ENCODE measurements at places on chromosomes 7 and 10.

DNA sequence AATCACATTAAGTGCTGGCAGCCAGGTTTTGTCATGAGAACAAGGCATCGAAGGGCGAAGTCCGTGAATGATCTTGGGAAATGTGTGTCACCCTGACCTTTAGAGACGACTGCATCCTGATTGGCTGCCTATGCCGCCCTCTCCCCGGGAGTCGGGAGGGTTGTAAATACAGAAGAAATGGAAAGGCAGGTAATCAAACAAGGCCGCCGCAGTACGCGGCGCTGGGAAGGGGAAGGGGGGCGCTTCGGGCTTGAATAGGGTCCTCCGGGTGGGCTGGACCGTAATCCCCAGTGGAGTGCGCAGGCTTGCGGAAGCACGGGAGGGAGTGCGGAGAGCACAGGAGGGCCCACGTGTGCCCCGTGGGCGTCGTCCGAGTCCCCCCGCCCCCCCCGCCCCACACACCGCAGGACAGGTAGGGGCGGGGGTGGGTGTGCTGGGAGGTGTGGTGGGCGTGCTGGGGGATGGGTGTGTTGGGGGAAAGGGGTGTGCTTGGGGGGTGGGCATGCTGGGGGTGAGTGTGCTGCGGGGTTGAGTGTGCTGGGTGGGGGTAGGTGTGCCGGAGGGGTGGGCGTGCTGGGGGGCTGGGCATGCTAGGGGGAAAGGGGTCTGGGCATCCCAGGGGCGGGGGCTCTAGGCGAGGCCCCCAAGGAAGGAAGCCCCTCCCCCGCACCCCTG is 169.4 kb downstream of the ARHGAP12 start:
- peak; percentile 68 for DNase-seq

- no peak for DNase-seq
These were observed 115.3 kb upstream of the FAM171A1 start for GRCh38 chr10:15486404-15486803.

- no peak for DNase-seq
These were observed 79.2 kb upstream of the KCTD7 start for GRCh38 chr7:66549466-66549865.

GRCh38 chr7:45712872-45713668 is 138.9 kb downstream of the ADCY1 start:
- no peak for DNase-seq

DNA sequence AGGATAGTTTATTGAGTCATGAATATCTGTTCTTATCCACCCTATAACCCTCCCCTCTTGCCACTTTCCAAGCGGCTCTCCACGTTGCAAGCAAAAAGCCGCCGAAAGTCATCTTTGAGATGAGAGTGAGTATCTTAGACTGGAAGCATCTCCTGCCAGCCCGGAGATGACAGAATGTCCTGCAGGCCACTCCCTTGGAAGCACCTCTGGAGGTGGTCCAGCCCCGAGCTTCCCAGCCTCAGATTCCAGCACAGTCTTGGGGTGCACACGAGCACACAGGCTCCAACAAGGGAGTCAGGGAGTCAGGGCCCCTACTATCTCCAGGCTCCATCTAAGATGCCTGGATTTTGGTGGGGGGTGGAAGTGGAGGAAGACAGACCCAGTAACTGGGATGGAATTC is 5.5 kb upstream of the ELN start:
- DNase-seq: no peak

All from stimulated activated CD4-positive, alpha-beta T cell treated with anti-CD3 and anti-CD28 coated beads, TNF-alpha, amount 100 ng/mL, for 24 hours (primary cell).